Hair follicle dermal papilla cell (primary cell): ENCODE measurements at places on chromosomes 7 and 10. TPM values are rescaled to one million over a fixed set of nuclear protein-coding genes. Genes with fewer than 3 reads are reported as not detected.

The ABCF2 gene
- total RNA-seq = 56.0 and 57.3 TPM in 2 replicates

The IFT22 gene
- 26.6 and 31.0 TPM in 2 replicates for total RNA-seq

The NEBL gene
- not detected in 2 replicates for total RNA-seq

The PON1 gene
- not detected in 2 replicates for total RNA-seq

The PSD gene
- 0.61 and 1.1 TPM in 2 replicates for total RNA-seq

The FRAT1 gene
- total RNA-seq = 1.9 and 2.3 TPM in 2 replicates

The LRCH4 gene
- total RNA-seq = 22.1 and 28.4 TPM in 2 replicates

The NKX2-3 gene
- not detected in 2 replicates for total RNA-seq

The NKX1-2 gene
- total RNA-seq = 0.16 TPM in 1 of 2 replicates, not detected in the other

The CDK6 gene
- 31.2 and 47.1 TPM in 2 replicates for total RNA-seq

The FRMPD2 gene
- not detected in 2 replicates for total RNA-seq
